NCI-H1436 treated with DMSO at 0.1 percent for 48 hours (cell line): ENCODE measurements at places on chromosomes 12 and 14.

- DNase-seq: no peak
Observed at GRCh38 chr12:39372929-39373328, 70.0 kb downstream of the KIF21A start.

DNA sequence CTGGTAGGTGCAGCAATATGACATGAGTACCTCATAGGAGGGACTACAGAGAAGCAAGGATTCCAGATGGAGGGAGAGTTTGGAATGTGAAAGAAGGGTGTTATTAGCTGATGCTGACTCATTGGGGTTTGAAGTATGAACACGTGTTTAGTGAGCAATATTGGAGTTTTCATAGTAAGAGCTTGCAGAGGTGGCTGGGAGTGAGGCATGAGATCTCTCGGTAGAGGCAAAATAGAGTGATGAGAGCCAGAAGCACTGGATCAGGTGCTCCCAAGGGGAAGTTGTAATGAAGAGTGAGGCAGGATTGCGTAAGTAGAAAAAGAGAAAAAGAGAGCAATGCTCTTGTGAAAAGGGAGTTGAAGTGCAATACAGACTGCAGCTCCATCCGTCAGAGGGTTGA lies 42.1 kb downstream of the MGST1 start:
- DNase-seq: no peak

DNA sequence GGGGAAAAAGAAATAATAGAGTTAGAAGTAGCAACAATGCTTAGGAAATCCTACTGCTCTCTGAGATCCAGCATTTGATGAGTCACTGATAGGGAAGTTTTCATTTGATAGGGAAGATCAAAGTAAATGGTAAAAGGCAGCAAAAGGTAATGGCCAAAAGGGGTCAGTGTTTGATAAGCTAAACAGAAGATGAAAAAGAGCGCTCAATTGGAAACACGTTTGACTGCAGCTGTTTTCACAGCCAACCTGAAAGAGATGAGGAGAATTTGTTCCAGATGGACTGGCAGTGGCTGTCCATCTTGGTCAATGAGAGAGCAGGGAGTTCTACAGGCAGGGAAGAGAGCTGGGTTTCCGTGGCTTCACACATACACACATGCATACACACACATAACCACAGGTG lies 264.2 kb downstream of the TMEM132C start:
- DNase-seq: no peak

DNA sequence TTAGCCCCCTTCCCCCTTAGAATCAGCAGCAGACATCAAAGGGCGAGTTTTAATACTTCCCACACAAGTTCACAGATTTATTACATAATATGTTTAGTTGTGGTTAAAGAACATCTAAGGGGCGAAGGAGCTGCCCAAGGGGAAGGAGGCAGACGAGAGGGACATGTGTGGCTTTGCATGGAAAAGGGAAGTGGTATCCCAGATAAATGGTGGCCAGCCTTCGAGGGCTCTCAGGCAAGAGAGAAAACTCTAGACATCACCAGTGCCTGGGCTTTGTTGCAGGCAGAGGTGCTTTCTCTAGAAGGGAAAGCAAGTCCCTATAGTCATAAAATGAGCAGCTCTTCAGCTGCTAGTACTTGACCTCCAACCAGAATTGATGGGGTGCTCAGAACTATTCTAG lies 121.2 kb downstream of the CACNA1C start:
- no peak for DNase-seq

GRCh38 chr12:123131879-123132402 lies 18.9 kb downstream of the PITPNM2 start:
- DNase-seq: peak; percentile 96

DNA sequence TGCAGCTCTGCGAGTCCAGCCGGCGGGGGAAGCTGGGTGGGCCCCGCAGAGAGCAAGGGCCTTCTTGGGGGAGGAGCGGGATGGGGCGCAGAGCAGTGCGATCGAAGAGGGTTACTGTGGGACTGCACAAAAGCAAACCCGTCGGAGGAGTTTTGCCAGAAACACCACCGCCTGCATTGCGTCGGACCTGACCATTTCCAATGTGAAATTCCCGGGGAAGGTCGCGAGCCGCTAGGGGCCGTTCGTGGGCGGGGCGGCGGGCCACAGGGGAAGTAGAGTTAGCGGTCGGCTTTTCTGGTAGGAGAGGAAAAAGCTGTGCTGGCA lies 333 bp upstream of the KCNA1 start:
- DNase-seq: no peak

- no peak for DNase-seq
Observed at GRCh38 chr12:3206536-3207072, 129.4 kb downstream of the TSPAN9 start.

GRCh38 chr14:74140374-74140850 lies 55.7 kb downstream of the LIN52 start:
- DNase-seq: peak; percentile 89

DNA sequence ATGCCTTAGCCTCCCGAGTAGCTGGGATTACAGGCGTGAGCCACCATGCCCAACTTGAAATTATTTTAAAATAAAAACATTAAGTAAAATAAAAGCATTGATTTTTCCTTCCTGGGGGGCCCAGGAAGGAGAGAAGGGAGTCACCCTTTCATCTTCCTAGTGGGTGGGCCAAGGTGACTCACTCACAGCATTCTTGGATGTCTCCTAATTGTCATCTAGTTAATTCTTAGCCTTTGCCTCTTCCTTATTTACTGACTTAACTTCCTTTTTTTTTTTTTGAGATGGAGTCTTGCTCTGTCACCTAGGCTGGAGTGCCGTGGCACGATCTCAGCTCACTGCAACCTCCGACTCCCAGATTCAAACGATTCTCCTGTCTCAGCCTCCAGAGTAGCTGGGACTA lies 29.2 kb downstream of the TMEM120B start:
- DNase-seq: no peak

DNA sequence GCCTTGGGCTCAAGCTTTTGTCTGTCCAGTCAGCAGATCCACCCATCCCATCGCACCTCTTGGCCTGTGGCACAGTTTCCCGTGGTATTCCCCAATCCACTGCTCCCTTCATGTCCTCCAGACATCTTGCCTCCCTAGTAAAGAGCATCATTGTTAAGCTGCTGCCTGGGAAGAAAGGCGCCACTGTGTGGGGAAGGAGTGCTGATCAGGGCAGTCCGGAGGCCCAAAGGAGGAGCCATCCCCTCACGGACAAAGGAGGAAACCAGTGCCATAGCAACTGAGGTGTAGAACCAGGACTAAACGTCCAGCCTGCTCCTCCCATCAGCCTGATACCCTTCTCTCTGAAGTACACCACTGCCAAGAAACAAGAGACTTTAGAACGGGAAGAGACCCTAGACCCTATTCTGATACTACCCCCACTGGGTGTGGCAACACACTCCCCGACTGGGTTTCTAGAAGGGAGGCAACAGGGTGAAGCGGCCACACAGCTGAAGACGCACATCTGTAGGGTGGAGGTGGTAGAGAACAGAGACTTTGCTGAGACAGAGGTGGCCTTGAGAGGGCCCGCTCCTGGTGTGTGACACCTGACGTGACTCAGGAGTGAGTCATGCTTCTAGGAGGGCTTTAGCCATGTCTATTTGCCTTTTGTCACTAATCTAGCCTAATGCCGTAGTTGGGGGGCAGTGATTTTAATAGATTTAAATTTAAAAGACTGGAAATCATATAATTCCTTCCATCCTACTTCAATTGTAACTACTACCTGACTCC lies 185.0 kb downstream of the DPF3 start:
- no peak for DNase-seq

DNA sequence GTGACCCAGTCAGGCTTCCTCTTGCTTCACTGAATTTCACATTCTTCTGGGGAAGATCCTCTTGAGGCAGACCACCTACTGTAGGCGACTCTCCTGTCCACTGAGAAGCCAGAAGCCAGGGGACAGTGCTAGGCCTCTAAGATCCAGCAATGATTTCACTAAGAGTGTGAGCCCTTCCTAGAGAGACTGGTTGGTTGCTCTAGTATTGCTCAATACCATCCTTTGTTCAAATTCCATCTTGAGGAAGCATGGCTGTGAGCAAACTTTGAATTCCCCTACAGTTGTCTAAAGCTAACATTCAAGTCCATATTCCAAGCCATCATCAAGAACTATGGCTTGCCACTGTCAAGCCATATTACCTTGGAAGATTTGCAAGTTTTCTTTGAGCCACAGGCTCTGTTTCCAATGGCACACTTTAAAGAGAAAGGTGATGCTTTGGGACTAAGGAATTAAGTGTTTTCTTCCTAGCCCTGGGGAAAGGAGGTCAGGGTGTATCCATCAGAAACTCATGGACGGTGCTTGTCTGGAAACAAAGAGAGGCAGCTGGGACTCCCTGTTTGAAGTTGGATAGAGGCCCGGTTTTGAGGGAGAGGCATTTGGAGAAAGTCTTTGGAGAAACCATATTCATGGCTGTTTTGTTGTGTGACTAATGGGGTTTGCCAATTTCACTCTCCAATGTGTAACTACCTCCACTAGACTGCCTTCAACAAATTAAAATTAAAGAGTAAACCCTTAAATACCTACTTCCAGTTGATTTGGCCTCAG lies 1217.9 kb downstream of the VRK1 start:
- no peak for DNase-seq

GRCh38 chr14:38209572-38210557 lies 2.2 kb downstream of the SSTR1 start:
- no peak for DNase-seq

GRCh38 chr14:67837011-67837624 lies 17.5 kb downstream of the RAD51B start:
- DNase-seq: no peak

DNA sequence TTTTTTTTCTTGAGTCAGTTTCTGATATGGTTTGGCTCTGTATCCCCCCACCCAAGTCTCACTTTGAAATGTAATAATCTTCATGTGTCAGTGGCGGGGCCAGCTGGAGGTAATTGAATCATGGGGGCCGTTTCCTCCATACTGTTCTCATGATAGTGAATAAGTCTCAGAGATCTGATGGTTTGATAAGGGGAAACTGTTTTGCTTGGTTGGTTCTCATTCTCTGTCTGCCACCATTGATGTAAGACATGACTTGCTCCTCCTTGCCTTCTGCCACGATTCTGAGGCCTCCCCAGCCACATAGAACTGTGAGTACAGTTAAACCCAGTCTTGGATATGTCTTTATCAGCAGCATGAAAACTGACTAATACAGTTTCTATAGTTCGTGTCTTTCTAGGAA lies 42.9 kb downstream of the WNK1 start:
- DNase-seq: no peak

DNA sequence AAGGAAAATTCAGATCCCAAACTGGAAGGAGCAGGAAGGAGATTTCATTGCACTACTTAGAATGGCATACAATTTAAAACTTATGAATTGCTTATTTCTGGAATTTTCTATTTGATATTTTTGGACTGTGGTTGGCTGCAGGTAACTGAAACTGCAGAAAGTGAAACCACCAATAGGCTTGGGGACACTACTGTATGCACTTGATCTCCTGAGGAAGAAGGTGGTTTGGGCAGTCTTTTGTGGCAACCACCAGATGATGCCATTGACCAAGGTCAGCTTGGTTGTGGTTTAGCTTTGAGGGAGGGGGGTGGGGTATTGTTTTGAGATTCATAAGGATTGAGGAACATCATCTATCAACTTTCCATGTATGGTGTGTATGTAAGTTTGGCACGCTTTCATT lies 209.5 kb upstream of the STXBP6 start:
- no peak for DNase-seq

DNA sequence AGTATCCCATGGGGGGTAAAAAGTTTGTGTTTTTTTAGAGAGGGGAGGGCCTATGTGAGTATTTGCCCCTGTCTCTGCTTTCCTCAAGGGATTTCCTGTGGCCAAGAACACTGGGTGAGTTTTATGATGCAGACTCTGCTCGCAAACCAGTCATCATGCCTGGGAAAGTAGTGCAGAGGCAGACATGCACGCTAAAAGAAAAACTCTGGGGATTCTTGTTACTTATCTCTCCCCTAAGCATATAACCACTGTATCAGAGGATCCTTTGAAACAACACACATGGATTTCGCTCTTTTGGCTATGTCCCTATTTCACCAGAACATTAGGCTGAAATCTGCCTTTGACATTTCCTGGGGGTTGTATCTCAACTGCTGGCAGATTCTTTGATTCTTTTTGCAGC lies 1845.8 kb upstream of the SEL1L start:
- DNase-seq: no peak

- DNase-seq: no peak
Observed at GRCh38 chr14:47490353-47490752, 185.1 kb downstream of the MDGA2 start.

- DNase-seq: no peak
Observed at GRCh38 chr12:121543786-121544185, 37.0 kb downstream of the KDM2B start.

DNA sequence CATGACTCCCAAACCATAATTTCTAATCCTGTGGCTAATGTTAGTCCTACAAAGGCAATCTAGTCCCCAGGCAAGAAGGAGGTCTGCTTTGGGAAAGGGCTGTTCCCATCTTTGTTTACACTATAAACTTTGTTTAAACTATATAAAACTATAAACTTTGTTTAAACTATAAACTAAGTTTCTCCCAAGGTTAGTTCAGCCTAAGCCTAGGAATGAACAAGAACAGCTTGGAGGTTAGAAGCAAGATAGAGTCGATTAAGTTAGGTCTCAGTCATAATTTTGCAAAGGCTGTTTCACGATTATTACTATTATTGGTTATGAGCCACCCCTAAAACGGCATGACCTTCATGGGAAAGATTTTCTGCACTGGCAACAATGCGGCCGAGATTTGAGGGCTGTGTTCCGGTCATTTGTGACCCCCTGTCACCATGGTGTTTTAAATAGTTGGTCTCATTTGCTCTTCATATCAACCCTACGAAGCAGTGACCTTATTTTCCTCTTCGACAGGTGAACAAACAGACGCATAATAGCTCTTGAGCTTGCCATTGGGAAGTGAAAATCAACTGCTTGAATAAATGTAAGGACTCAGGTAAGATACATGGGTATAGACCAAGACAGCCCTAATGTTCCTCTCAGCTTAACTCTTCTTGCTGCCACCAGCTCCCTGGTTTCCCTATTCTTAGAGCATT lies 322.6 kb upstream of the TMEM132C start:
- DNase-seq: no peak

- no peak for DNase-seq
Observed at GRCh38 chr12:94561943-94562411, 88.4 kb downstream of the TMCC3 start.

- DNase-seq: no peak
Observed at GRCh38 chr14:101361044-101361443, 200.3 kb upstream of the DIO3 start.

DNA sequence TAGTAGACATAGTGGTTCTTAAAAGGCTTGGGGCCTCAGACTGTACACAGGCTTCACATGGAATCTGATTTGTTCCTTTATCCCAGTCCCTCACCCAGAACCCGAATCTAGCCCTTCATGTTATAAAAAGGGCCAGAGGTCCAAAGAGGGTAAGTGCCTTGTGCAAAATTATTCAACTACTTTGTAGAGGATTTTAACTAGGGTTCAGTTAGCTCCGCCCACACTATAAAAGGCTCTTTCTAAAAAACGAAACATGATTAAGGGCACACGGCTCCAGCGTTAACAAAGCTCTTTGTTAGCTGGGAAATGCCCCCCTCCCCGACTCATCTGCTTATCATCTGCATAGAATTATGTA lies 3.2 kb upstream of the SOCS2 start:
- DNase-seq: no peak

- no peak for DNase-seq
Observed at GRCh38 chr14:54902143-54902520, 494 bp downstream of the GCH1 start.

GRCh38 chr14:89702073-89702875 lies 252.3 kb downstream of the EFCAB11 start:
- no peak for DNase-seq
